ENCODE measurements at places on chromosomes 12 and 14.
A peak's percentile ranks its signal among the peaks of the same experiment; 100 is the strongest.

- no peak for DNase-seq
Observed at GRCh38 chr14:99603471-99604277, at the start of gene CCDC85C. TSS of gene CCDC85C (minus strand) at chr14:99604207. CDS start at chr14:99603959, 248 bp downstream.

GRCh38 chr12:85825746-85826145 lies 10.5 kb downstream of the RASSF9 start:
- no peak for DNase-seq

DNA sequence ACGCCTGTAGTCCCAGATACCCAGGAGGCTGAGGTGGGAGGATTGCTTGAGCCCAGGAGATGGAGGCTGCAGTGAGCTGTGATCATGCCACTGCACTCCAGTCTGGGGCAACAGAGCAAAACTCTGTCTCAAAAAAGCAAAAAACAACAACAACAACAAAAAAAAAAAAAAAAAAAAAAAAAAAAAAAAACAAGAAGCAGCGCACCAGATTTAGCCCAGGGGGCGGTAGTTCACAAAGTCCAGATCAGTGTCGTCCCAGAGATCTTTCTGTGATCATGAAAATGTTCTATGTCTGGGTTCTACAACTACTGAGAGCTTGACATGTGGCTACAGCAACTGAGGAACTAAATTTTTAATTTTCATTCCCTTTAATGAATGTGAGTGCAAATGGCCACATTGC lies 27.4 kb downstream of the OAS2 start:
- DNase-seq = no peak

DNA sequence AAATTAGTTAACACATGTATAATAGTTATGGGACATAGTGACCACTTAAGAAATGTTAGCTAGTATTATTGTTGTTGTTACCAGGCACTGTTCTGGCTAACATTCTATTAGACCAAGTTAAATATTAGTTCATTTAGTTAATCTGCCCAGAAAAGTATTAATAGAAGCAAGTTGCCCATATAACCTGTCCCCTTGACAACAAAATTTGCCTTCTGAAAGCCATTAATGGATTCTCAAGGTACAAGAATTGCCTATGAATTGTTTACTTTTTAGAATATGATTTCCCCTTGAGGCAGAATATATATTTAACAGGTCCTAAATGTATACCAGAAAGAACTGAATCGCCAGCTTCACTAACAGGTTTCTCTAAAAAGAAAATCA lies 167.3 kb upstream of the TMCC3 start:
- DNase-seq = no peak

DNA sequence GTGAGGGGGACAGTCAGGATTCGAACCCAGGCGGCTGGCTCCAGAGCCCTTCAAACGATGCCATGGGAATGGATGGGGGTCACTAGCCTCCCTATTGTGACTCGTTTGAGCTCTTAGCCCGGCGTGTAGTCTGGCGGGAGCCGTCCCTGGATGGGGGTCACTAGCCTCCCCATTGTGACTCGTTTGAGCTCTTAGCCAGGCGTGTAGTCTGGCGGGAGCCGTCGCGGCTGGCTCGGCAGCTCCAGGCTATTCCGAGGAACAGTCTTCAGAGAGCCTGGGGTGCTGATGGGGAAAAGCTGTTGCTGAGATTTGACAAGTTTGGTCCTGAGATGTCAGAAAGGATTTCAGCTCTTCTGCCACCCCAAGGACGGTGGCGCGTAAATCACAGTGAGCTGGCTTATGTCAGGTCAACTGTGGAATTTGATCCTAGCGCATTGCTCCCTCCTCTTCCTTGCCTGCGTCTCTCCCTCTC lies 58.3 kb downstream of the CALM1 start:
- DNase-seq = no peak

- DNase-seq = peak; percentile 15
Observed at GRCh38 chr12:132275110-132275531, 54.3 kb downstream of the GALNT9 start.

- DNase-seq = no peak
Observed at GRCh38 chr12:81440001-81440400, 319.1 kb downstream of the PPFIA2 start.

- DNase-seq = no peak
Observed at GRCh38 chr12:74066476-74066875, 471.2 kb upstream of the ATXN7L3B start.

DNA sequence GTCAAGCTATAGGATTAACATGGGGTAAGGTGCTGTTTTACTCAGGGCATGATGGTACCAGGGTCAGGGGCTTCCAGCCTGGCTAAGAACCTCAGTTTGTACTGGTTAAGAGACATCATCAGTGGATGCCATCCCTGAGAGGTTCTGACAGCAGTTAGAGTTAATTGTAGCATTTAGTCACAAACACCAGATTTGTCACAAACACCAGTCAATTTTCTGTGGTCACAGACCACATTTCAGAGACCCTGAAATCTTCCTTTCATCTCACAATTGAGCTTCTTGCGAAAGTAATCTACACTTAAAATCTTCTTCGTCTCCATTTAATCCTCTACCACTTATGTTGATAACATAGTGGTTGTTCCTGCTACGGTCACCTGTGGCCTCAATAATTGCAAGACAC lies 143.0 kb upstream of the EGLN3 start:
- no peak for DNase-seq
